LNCaP clone FGC (cell line): ENCODE measurements at places on chromosomes 6 and 20.

GRCh38 chr6:158031381-158032353, 50.0 kb downstream of the SYNJ2 start:
- DNase-seq: no peak

DNA sequence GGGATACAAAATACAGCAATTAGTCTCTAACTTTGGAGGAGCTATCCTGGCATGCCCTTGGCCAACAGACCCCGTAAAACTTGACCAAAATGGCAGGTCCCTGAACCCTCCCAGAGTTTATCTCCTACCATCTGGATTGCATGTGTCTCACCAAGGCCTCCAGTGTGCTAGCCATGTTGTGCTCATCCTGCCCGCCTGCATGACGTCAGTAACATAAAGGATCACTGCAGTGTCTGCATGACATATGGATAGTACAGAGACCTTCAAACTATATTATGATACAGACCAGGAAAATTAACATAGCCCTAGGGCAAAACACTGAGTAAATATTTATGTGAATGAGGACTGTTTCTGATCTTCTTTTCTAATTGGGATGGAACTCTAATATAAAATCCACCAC, 25.3 kb downstream of the CPXM1 start:
- DNase-seq: no peak

- no peak for DNase-seq
Measured at GRCh38 chr20:1628621-1629020, 8.8 kb upstream of the SIRPB1 start.

DNA sequence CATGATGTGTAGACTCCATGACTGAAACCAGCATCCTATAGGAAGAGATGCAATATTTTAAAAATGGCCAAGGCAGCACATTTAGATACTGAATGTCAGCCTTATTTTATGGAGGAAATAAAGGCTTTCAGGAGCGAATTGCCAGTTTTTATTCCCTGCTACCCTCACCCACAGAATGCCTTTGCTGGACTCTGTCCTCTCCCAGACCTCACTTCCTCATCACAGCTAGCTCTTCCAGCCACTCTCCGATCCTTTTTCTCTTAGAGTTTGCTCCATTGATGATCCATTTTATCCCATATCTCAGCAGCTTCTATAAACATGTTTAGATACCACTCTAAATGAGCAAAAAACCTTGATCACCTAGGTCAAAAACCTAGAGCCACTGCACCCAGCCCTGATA, 137.7 kb downstream of the LRRC1 start:
- DNase-seq: no peak

DNA sequence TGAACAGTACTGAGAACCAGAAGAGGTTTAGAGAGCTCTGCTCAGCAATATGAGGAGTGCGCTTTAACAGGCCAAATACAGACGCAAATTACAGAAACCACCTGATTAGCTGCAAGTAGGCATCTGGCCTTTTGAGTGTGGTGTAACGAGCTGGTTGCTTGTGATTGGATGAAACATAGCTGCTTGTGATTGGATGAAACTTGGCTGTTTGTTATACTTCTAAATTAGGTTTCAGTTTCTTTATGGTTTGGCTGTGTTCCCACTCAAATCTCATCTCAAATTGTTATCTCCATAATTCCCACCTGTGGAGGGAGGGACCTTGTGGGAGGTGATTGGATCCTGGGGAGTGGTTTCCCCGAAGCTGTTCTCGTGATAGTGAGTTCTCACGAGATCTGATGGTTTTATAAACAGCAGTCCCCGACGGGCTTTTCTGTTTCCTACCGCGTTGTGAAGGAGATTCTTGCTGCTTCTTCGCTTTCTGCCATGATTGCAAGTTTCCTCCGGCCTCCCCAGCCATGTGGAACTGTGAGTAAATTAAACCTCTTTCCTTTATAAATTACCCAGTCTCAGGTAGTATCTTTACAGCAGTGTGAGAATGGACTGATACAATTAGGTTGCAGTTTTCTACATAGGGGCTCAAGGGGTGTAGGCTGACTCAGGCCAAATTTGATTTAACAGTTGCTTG, 655.9 kb upstream of the MAN1A1 start:
- no peak for DNase-seq

DNA sequence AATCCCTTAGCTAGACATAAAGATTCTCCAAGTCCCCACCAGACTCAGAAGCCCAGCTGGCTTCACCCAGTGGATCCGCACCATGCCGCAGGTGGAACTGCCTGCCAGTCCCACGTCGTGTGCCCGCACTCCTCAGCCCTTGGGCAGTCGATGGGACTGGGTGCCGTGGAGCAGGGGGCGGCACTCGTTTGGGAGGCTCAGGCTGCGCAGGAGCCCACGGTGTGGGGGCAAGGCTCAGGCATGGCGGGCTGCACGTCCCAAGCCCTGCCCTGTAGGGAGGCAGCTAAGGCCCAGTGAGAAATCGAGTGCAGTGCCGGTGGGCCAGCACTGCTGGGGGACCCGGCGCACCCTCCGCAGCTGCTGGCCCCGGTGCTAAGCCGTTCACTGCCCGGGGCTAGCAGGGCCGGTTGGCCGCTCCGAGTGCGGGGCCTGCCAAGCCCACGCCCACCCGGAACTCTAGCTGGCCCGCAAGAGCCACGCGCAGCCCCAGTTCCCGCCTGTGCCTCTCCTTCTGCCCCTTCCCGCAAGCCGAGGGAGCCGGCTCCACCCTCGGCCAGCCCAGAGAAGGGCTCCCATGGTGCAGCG, 95.9 kb upstream of the DTNBP1 start:
- no peak for DNase-seq

DNA sequence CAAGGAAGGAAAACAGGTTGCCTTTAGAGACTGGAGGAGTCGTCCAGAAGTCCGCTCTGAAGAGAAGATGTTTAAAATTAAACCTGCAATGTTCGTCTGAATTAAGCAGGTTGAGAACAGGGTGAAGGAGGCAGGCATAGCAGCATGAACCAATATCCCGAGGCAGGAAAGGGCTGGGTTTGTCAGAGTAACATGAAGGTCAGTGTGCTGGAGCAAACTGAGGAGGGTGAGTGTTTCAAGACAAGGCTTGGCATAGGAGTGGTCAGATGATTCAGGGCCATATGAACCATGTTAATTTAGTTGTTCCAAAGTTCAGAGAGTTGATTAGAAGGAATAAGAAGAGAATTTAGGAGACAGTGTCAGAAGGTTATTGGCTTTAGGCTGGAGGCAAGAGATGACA, 93.3 kb downstream of the UTRN start:
- DNase-seq: no peak

DNA sequence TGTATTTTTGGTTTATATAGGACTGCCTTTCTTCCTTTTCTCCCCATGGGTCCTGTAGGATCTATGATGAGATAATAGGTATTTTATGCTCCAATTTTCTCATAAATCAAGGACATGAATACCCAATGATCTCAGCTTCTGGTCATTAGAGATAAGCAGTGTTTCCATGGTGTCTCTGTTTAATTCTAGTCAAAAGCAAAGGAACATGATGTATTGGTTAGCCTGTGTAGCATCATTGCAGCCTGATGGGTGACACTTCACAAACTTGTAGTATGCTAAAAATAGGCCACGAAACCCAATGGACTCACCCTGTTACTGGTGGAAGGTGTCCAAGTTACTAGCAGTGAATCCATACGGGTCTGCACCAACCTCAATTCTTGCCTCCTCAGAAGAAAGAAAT, 116.2 kb upstream of the SNX9 start:
- DNase-seq: no peak

- no peak for DNase-seq
Measured at GRCh38 chr6:47335466-47335865, 25.8 kb upstream of the TNFRSF21 start.

- no peak for DNase-seq
Measured at GRCh38 chr6:122078481-122078880, 321.0 kb upstream of the HSF2 start.

DNA sequence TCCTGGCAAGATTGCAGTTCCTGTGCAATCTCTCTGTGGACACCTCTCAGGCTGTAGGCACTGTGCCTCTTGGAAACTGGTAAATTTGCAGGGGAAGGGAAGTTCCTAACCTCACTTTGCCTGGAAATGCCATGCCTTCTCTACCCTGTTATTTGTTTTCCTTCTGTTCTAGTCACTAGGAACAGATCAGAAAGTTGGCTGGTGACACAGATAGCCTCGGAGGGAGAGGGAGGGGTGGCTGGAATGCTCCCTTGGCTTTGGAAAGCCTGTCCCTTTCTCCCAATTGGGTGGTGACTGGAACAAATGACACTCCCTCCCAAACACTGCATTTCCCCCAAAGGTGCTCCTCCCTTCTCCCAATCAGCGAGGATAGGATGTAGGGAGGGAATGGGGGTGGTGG, 131.5 kb upstream of the F13A1 start:
- DNase-seq: no peak

DNA sequence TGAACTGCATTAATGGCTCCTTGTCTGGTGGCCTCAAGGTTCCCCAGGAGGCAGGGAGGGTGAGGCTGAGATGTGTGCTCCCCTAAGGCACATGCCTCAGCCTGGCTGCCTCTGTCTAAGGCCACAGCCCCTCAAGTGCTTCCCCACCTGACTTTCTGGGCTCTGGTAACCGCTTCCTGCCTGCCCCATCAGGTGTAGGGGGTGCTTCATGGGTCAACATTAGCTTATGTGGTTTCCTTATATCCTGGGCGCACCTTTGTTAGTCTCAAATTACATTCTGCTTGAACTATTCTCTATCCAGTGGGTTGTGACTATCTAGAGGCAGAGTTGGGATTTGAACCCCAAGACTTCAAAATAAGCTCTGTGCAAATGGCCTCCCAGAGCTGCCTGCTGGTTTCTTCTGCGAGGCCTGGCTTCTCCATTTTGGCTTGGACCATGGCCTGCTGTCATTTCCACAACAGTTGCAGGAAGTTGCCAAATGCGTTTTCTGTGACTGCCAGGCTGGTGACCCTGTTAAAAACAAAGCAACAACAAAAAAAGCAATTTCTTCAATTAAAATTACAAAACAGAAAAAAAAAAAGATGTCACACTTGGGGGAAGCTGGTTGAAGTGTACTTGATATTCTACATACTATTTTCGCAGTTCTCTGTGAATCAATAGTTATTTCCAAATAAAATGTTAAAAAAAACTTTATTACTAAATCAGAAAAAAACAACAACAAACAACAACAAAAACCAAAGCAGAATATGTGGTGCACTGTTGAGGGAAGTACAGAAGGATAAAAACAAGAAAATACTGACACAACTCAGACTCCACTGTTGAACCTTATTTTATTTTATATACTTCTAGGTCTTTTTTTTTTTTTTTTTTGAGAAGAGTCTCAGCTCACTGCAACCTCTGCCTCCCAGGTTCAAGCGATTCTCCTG, 20.0 kb upstream of the ZNFX1 start:
- no peak for DNase-seq

DNA sequence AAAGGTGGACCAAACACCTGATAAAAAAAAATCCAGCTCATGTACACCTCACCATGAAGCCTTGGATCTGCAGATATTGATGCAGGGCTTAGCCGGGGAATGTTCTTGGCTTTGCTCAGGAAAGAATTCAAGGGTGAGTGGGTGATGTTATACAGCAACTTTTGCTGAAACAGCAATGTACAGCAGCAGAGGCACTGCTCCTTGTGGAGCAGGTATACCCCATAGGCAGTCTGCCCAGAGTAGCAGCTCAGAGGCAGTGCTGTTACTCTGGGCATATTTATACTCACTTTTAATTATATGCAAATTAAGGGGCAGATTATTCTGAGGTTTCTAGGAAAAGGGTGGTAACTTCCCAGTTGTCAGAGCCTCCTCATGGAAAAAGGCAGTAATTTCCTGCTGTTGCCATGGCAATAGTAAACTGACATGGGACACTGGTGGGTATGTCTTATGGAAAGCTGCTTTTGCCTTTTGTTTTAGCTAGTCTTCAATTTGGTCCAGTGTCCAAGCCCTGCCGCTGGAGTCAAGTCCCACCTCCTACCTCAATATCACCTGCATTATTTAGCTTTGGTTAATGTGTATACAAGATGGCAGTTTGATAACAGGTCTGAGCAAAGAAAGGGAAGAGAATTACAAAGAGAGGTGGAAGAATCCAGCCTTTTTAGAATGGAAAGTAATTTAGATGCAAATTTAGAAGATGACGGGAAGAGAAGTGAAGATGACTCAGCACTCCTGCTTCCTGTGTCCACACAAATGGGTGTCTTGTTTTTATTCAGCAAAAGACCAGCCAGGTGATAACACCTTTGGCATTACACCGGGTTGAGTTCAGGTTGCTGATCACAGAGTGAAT, 110.1 kb upstream of the JAG1 start:
- no peak for DNase-seq

GRCh38 chr6:143802833-143803565, 40.1 kb upstream of the LTV1 start:
- DNase-seq: no peak

DNA sequence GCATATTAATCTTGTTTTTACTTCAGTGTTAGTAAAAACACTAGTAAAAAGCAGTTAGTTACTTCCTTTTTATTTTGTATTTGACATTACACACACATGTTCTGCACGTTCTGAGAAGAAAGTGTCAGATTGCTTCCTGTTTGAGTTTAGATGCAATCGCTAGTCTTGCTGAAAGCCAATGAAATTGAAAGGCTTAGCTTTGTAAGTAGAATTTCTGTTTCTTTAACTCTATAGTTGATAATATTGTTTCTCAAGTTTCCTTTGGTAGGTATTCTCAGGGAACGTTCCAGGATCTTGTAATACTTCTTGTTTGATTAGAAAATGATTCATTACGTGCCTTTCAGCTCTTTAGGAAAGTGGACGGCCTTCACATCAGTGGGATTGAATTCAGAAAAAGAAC, 55.0 kb downstream of the CDKAL1 start:
- peak; percentile 86 for DNase-seq

DNA sequence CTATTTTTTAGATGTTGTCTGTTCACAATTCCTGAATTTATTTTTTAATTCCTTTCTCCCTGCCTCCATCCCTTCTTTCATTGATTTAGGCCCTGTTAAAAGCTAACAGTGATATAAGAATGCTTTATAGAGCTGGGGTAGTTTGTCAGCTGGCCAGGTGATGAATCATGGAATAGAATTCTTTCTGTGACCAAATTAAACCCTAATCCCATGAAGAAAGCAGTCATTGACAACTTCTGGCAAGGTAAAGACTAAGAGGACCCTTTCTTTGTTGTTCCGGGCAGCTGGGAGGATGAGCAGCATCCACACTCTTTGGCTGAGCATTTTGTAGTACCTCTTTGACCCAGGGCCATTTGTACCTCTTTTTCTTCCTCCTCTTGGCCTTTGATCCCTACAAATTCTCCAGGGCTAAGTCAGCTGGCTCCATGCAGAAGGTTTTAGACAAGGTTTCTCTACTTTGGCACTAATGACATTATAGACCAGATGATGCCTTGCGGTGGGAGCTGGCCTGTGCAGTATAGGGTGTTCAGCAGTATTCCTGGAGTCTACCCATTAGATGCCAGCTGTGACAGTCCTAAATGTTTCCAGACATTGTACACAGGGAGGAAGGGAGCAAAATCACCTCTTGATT, 102.9 kb downstream of the SLX4IP start:
- DNase-seq: no peak

- no peak for DNase-seq
Measured at GRCh38 chr20:38870733-38871559, 55.3 kb upstream of the FAM83D start.
